T-helper 1 cell (primary cell): ENCODE measurements at places on chromosomes 12 and 14.

- no peak for DNase-seq
Observed at GRCh38 chr12:62292761-62293344, 32.6 kb downstream of the USP15 start.

DNA sequence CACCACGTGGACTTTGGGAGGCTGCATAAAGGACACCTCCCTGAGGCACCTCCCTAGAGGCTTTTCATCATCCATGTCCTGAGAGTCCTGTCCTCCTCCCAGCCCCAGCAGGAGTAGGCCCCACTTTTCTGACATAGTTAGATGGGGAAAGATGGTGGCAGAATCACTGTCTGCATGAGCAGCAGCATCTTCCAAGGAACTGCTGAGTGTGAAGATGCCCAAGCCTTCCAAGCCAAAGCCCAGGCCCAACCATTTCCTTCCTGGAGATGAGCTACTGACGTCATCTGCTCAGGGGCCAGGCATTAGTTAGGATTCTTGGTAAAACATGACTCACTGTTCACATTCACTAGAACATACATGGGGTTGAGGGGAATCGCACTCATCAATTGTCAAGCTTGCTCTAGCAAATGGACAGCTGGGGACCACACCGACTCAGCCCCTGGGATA, 37.3 kb downstream of the VDR start:
- DNase-seq, result no peak

DNA sequence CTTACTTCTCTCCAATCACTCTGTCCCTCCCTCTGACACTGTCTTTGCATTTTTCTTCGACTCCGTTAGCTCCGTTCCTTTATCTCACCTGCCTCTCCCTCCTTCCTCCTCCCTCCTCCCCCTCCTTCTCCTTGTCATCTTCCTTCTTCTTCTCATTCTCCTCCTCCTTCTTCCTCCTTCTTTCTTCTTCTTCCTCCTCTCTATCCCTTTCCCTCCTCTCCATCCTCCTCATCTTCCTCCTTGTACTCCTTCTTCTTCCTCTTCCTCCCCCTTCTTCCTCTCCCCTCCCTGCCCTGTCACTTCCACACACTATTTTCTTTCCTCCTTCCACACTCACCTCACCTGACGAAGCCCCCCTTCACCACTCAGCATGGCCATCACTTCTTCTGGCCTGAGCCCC, 53.0 kb downstream of the HSPB8 start:
- DNase-seq, result no peak

DNA sequence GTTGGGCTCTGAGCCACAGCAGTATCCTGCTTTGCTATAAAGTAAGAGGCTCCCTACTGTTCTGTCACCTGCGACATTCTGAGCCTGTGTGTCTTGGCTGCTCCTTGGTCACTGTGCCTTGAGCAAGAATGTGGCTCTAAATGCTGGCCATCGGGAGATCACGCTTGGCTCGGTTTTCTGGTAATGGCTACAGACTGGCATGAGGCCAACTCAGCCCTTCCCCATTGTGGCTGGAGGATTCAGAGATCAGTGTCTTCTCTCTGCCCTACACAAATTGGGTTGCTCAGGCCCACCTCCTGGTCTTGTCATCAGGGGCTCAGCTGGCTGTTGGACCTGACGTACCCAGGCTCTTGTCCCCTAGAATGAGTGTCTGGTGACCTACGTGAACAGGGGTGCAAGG, 94.5 kb downstream of the PLXNC1 start:
- no peak for DNase-seq

DNA sequence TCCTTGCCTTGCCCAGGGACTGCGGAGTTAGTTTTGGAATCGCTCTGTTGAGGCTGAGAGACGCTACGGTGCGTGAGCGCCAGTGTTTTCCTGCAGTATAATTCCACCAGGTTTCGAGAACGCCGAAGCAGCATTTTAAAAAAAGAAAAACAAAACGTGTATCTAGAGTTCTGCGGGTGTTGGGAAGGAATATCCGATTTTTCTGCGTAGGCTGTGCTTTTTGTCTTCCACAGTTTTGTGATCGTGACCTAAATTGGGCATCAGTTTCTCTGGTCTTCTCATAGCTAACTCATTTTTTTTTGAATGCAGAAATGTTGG, 778 bp downstream of the DNM1L start:
- DNase-seq, result no peak

DNA sequence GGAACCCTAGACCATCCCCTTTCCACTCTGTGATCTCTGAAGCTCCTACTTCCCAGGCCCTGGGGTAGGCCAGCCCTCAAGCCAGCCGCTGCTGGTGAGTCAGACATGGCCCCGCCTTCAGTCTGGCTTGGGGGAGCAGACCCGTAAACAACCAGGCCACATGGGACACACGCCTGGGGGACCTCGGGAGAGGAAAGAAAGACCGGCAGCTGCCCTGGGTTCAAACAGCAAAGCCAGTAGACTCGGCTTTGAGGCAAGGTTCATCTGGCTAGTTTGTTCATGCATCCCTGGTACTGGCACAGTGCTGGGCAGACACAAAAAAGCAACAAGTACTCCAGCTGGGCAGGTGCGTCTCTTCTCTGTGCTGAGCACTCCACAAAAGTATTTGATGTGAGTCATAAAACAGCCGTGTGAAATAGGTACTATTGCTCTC, 101.9 kb downstream of the SETD3 start:
- no peak for DNase-seq

DNA sequence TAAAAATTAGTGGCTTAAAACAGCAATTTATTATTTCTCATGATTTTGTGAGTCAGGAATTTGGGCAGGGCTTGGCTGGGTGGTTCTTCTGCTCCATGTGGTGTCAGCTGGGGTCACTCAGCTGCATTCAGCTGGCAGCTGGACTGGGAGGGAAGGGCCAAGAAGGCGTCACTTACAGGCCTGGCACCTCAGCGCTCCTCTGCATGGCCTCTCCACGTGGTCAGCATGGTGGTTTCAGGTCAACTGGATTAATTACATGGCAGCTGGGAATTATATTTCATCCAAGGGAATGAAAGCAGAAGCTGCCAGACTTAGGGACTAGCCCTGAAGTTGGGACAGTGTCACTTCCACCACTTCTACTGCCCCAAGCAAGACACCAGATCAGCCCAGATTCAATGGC, 27.5 kb upstream of the IRF2BPL start:
- DNase-seq, result no peak

DNA sequence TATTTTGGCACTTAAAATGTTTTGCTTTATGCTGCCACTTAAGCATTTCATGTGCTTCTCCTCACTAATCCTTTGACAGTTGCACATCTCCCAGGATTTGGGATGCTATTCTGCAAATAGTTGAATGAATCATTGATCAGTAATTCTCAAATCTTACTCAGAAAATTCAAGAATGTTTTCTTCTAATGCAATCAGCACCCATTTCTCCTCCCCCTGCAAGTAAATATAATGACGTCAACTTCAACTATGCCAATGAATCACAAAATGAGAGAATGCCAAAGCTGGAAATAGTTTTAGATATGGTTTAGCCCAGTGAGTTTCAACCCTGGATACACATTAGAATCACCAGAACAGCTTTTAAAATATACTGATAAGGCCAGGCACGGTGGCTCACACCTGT, 2.1 kb upstream of the BLOC1S1 start:
- no peak for DNase-seq

DNA sequence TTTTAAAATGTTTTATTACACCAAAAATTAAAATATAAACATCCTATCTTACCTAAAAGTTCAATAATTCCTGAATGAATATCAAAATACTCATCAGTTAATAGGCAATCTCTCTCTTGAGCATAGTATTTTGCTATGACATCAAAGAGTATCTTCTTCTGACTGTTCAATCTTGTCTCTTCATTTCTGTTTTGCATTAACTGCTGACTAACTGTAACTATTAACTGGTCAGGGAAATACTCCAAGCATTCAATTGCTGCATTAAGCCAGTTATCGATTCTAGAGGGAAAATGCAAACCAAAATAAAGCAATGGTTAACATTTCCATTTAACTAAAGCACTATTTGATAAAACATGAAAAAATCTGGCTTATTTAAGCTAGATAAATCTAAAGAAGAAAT, 13.4 kb downstream of the DEPDC4 start:
- DNase-seq, result no peak

- no peak for DNase-seq
Observed at GRCh38 chr12:104672096-104672445, 215.3 kb downstream of the CHST11 start.

GRCh38 chr14:71400871-71401321, 493.6 kb downstream of the PCNX1 start:
- no peak for DNase-seq

DNA sequence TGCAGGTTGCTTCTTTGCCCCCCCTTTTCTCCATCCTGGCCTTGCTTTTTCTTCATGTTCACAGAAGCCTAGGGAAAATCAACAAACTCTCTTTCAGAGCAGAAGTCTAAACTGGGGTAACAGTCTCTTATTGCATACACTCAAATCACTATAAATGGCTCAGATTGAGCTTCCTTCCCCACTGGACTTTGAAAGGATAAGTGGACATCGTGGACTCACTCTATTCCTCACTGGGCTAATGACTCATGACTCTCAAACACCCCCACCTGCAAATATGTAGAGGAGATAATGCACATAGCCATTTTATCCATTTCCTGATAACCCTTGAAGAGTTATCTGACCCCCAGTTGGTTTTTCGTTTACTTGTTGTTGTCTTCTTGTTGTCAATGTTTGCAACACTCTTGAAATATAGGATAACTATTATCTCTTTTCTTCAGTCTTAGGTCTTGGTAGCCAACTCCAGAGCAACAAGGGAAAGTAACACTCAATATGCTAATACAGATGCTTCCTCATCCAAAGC, 221.3 kb downstream of the PIK3C2G start:
- DNase-seq, result no peak

DNA sequence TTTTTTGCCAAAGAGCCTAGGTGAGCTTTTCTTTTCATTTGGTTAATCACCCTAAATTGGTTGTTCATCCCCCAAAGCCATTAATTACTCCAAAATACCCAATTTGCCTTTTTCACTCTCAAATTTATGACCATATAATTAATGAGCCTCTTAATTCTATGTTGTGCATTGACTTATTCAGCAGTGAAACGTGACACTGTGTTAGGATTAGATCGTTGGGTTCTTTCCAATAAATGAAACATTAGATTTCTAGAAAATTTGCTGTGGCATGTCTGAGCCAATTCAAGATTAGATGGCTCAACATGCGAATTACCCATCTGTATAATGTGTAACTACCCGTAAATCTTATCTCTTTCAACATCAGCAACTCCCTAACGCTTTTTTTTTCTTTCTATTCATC, 273.4 kb downstream of the BMP4 start:
- no peak for DNase-seq

GRCh38 chr12:29796823-29797263, 13.1 kb upstream of the TMTC1 start:
- DNase-seq, result no peak

DNA sequence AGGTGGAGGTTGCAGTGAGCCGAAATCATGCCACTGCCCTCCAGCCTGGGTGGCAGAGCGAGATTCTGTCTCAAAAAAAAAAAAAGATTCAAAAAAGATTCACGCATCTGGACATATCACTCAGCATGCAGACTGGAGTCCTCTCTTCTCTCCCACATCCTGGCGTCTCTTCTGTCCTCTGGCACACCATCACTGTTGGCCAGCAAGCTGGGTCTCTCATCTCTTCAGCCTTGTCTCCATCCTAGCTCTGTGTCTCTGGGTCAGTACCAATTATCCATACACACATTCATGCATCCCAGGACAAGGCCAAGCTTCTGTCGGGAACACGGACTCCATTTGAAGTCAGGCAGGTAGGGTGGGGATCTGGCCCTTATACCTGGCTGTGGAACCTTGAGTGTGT, 105.5 kb upstream of the MAP1LC3B2 start:
- DNase-seq, result no peak

DNA sequence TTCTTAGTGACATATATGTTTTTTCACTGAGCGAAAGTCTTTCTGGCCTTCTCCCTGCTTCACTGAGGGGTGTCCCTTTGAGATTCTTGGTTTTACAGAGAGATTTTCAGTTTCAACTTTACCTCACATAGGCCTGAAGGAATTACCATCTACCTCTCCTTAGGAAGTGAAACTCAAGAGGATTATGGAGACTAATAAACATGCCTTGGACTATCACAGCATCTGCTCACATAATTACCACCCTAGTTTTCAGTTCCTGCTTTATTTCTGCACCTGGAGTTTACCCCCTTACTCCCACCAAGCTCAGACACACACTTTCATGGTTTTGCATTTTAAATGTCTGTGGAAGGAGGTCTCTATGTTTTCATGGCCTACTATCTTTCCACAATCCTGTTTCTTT, 118.3 kb upstream of the SCAF11 start:
- no peak for DNase-seq

GRCh38 chr12:90193500-90193899, 484.9 kb upstream of the ATP2B1 start:
- DNase-seq, result no peak

DNA sequence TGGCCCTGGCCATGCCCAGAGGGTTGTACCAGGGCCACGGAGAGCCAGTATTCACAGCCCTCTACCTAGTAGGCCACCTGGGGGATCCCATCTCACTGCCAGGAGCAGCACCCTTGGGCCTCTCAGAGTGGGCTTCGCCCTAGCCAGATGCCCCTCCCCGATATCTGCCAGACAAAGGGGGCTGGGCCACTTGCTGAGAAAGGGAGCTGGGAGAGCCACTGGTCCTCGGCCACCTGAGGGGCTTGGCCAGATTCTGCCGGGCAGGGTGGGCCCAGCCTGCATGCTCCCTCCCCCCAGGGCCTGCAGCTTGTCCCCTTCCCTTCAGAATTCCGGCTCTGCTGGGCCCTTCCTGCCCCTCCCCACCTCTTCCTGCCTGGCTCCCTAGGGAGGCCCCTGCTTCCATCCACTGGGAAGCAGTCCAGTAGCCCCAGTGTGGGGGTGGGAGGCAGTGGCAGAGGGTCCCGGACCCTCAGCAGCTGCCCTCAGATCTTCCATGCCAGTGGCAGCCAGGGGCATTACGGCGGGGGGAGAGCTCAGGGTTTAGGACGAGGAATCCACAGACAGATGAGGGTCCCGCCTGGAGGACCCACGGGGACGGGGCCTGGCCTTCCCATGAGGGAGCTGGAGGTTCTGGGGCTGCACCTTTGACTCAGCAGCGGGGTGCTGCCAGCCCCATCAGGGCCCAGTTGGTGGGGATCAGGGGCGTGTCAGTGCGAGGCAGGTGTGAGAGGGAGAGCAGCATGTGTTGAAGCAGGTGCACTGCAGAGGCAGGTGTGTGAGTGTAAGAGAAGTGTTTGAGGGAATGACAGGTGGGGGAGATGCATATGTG, 2.4 kb downstream of the CRIP2 start:
- DNase-seq, result no peak

- no peak for DNase-seq
Observed at GRCh38 chr14:73240816-73241480, 3.6 kb downstream of the PAPLN start.

GRCh38 chr14:90239139-90239538, 17.2 kb upstream of the PSMC1 start:
- no peak for DNase-seq

- no peak for DNase-seq
Observed at GRCh38 chr12:46661110-46661845, 164.5 kb downstream of the SLC38A4 start.

- DNase-seq, result no peak
Observed at GRCh38 chr14:100329233-100330006, 6.3 kb downstream of the SLC25A47 start.

- DNase-seq, result no peak
Observed at GRCh38 chr12:20628999-20629398, 66.1 kb upstream of the SLCO1C1 start.

- DNase-seq, result no peak
Observed at GRCh38 chr14:89252887-89253532, 164.0 kb downstream of the FOXN3 start.
